ENCODE measurements at places on chromosomes 5 and 9.

GRCh38 chr9:131578731-131579504 lies 33.6 kb downstream of the PRRT1B start:
- no peak for DNase-seq

- no peak for DNase-seq
These were observed 198.1 kb downstream of the CHSY3 start for GRCh38 chr5:130102375-130102774.

DNA sequence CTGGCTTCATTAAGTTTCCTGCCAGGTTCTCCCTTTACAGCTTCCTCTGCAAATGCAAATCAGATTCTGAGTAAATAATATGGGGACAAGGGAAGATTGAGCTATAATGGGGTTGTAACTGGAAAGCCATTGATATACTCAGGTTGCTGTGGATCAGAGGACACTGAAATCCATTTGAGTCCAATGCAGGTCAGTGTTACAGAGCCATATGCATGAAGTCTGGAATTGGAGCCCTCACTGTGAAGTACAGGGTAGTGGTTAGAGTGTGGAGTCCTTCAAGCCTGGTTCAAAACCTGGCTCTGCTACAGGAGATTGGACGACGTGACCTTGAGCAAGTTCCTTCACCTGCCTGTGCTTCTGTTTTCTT lies 48.7 kb downstream of the TIMD4 start:
- DNase-seq = no peak

GRCh38 chr5:69024241-69024651 lies 69.6 kb upstream of the SLC30A5 start:
- no peak for DNase-seq

DNA sequence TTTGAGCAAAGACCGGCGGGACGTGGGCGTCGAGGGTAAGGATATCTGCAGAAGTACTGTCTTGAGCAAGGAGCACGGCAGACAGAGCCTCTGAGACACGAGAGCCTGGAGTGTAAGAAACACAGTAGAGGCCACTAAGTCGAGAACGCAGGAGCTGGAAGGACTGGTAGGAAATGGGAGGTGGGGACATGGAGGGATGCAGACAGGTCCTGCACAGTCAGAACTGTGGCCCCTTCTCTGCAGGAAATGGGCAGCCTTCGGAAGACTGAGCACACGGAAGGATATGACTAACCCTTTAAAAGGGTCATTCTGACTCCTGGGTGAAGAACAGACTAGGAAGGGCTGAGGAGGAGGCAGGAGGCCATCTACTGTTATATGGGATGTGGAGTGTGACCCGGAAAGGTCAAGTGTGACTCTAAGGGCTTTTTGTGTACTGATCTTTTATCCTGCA lies 1.4 kb upstream of the CAMSAP1 start:
- no peak for DNase-seq

DNA sequence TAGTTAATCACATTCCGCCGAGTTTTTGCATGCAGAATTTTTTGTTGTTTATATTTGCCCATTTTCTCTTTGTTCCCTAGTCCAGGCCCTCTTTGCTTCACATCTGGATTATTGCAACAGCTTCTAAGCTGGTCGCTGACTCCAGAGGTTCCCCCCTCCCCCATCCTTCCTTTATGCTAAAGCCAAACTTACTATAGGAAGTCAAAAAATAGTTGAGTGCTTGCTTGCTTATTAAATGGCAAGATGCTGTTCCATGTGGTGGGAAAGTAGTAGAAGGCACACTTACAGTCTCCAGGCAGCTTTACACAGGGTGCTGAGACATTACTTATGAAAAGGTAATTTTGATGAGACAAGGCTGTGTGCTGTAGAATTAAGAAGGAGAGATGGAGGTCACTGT lies 1.3 kb downstream of the ZBTB34 start:
- no peak for DNase-seq

GRCh38 chr9:84711936-84712335 lies 42.4 kb downstream of the NTRK2 start:
- DNase-seq = no peak

All from activated naive CD4-positive, alpha-beta T cell (primary cell).